ENCODE measurements at places on chromosomes 5 and 9.

GRCh38 chr9:35114840-35115628 is 628 bp downstream of the ATOSB start:
- no peak for DNase-seq

GRCh38 chr5:69484891-69485290 is 7.7 kb upstream of the OCLN start:
- no peak for DNase-seq

DNA sequence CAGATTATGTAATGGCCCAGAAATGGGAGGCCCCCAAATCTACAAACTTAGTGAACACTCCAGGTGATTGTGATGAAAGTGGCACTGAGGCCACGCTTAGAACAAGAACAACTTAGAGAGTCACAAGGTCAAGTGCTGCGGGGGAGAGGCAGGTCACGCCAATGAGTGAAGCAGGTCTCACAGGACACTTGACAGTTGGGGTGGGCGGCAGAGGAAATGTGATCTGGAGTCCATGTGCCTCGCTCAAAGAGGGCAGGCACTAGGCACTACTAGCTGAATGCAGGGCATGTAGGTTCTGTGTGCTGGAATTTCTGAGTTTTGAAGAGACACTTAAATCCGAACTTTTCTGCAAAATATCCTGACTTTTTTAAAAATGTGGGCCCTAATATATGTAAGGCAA is 193.2 kb upstream of the RORB start:
- no peak for DNase-seq

GRCh38 chr5:176996780-176997179 is 9.8 kb downstream of the UIMC1 start:
- no peak for DNase-seq

DNA sequence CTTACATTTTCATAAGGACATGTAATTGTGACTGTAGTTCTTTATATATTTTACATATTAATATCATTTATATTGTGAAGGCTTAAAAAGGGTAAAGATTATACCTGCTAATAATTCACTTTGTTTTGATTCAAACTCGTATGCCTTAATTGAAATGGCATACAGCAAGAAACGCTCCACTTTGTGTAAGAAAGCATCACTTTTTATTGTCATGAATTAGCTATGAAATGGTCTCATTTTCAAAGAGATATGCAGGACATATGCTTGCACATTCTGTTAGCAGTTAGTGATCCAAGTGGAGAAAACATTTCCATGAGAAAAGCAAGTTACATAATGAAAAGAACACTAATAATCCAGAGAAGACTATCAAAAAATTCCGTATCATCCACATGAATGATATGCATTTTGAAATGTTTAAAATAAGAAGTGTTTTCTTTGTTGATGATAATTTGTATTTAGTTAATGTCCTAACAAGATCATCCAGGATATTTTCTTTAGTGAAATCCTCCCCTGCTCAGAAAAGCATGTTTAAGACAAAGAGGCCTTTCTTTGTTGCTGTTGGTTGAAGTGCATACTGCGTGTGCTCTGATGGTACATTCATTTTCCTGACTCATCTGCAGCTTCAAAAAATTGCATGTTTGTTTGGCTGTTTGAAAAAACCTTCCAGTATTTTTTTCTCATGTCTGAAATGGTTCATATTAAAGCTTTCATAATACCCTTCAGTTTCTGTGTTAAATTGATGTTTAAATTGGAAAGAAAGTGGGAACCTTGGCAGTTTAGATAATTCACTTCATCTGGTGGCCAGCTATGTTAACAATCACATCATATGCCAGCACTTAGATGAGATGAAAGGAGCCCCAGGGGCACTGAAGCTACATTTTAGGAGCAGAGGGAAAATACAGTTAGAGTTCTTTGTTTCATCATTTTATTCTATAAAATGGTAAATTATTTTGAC is 242.2 kb downstream of the CSNK1G3 start:
- DNase-seq: no peak

- DNase-seq: no peak
Observed at GRCh38 chr5:133712562-133712961, 100.2 kb upstream of the FSTL4 start.

DNA sequence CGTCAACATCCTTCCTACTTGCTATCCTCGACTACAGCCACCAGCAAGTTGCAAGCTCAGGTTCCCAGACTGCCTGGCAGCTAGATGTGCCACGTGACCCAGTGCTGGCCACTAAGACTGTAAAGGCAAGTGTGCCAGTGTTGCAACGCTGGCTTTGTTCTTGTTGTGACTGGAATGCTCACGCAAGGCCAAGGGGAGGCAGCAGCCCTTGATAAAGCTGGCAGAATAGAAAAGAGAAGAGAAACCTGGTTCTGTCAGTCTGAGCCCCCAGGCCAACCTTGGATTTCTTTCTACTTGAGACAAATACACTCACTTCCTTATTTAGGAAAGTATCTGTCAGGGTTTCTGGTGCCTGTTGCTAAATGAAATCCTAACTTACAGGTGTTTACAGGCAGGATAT is 113.0 kb downstream of the KLHL3 start:
- no peak for DNase-seq

- no peak for DNase-seq
Observed at GRCh38 chr5:76804266-76804665, 14.6 kb upstream of the F2RL1 start.

Data from D341Med (cell line).